Thoracic aorta (tissue), 2 donors: ENCODE measurements at places on chromosomes 5 and 9.

DNA sequence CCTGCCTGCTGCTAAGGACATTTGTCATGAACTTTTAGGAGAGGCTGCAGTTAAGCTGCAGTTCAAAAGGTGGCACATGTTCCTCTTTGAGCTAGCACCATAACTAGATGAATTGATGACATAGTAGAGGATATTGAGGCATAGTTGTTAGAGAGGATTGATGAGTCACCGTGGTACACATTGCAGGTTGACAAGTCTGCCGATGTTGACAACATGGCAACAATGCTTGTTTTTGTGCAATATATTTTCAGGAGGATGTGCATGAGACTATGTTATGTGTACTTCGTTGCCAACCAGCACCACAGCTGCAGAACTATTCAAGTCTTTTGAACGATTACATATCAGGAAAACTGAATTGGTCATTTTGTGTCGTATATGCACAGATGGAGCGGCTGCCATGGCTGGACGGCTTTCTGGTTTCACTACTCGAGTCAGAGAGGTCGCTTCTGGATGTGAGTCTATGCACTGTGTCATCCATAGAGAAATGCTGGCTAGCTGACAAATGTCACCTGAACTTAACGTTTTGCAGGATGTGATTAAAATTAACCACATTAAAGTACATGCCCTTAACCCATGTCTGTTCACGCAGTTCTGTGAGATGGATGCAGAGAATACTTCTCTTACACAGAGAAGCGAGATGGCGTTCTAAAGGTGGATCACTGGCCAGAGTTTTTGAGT, 24.2 kb downstream of the ANP32B start:
- peaks cover 48% of the 10 kb centered on the region for H3K36me3 ChIP-seq
- H3K4me1 ChIP-seq = peaks cover 9% of the 10 kb centered on the region
- H3K4me3 ChIP-seq = no peak overlapping the region
- H3K27me3 ChIP-seq = no peaks in the 10 kb centered on the region

DNA sequence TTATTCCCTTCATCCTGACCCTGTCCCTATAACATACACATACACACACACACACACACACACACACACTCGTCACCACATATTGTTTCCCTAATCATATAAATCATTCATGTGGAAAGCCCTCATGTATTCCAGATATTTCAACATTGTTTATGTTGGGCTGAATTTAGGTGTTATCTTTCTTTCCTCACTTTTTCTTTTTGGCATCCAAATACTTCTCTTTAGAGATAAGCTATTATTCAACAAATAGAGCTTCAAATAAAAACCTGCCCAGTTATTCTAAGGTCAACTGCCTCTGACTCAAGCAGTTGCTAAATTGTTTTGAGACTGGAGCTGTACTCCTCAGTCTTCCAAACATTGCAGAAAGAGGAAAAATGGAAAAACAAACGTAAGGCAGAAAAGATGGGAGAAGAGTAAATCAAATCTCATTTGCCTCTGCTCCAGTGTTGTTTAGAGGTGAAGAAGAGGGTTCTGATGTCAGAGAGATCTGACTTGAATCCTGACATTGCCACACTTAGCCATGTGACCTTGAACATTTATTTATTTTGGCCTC, 215.7 kb downstream of the GAS1 start:
- no peaks in the 10 kb centered on the region for H3K36me3 ChIP-seq
- H3K27me3 ChIP-seq = no peaks in the 10 kb centered on the region
- no peak for DNase-seq
- no peak overlapping the region for H3K4me3 ChIP-seq
- peaks cover 14% of the 10 kb centered on the region for H3K4me1 ChIP-seq
- H3K27ac ChIP-seq = peak overlapping the region; percentile 57

GRCh38 chr9:35272989-35273388, 111.2 kb downstream of the UNC13B start:
- no peak overlapping the region for H3K27ac ChIP-seq
- H3K4me3 ChIP-seq = no peak overlapping the region
- H3K27me3 ChIP-seq = no peaks in the 10 kb centered on the region
- no peaks in the 10 kb centered on the region for H3K36me3 ChIP-seq
- DNase-seq = no peak

DNA sequence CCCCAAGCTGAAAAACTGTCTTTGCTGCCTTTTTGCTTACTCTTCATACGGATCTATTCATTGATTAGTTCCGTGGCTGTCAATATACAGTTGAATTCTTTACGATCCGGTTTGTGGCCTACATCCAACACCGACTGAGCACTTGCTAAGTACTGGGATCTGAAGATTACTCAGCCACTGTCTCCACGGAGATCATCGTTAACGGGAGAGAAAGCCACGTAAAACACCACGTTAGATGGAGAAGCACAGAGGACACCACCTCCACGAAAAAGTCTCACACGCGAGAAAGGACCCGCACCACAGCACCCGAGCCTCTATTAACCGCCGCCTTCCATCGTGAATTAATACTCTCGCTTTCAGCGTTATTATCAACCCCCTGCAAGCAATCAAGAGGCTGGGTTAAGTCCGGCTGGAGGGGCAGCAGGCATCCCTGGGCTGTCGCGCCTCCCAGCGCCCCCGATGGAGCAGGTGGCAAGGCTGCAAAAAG, 650 bp downstream of the ELP1 start:
- no peaks in the 10 kb centered on the region for H3K27me3 ChIP-seq
- H3K27ac ChIP-seq = peak overlapping the region; percentile 84
- peaks cover 8% of the 10 kb centered on the region for H3K36me3 ChIP-seq
- peaks cover 13% of the 10 kb centered on the region for H3K4me1 ChIP-seq
- DNase-seq = no peak

DNA sequence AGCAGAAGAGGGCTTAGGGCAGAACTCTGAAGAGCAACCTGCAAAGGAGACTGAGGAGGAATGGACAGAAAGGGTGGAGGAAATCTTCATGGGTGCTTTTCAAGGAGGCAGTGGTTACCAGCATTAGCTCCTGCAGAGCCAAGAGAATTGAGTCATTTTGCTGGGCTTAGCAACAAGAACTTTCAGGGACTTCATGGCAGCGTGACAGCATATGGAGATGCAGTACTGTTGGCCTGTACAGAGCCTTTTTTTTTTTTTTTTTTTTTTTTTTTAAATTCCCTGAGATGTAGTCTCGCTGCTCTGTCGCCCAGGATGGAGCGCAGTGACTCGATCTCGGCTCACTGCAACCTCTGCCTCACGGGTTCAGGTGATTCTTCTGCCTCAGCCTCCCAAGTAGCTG, 296.0 kb upstream of the DMRT1 start:
- H3K36me3 ChIP-seq = no peaks in the 10 kb centered on the region
- H3K4me1 ChIP-seq = no peaks in the 10 kb centered on the region
- no peaks in the 10 kb centered on the region for H3K27me3 ChIP-seq
- H3K27ac ChIP-seq = peak overlapping the region; percentile 1
- H3K4me3 ChIP-seq = no peak overlapping the region

GRCh38 chr9:6194934-6195333, 20.7 kb upstream of the IL33 start:
- H3K36me3 ChIP-seq = no peaks in the 10 kb centered on the region
- no peaks in the 10 kb centered on the region for H3K27me3 ChIP-seq
- no peak overlapping the region for H3K4me3 ChIP-seq
- no peak for DNase-seq

DNA sequence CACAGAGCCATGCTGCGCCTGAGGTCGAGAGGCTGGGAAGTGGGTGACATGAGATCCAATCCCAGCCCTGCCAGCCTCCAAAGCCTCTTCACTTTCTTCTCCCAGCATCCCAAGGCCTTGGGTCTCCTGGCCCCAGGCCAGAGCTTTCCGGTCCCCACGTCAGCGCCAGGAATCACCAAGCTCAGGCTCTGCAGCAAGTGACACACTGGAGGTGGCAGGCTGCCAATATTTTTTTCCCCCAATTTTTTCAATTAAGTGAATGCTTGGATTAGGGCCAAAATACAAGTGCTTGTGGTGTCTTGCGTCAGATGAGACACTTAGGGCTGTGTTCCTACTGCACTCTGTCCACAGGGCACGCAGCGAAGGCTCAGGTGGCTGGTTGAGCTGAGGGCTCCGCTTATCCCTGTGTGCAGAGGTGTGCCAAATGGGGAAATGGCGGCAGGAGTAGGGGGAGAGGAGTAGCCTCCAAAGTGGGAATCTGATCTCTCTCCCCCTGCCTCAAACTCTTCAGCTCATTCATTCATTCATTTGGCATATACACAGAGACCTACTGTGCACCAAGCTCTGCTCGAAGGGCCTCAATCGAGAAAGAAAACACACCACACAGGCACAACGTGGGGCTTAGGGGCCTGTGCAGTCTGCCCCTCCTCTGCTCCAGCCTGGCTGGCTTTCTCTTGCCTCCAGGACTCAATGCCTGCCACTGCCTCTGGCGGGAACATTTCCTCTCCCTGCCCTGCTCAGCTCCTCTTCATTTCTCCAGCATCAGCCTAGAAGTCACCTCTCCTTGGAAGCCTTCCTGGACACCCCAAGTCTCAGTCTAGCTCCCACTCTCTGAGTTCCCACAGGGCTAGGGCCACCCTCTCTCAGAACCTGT, 16.6 kb downstream of the SH3PXD2B start:
- DNase-seq = no peak
- no peak overlapping the region for H3K4me3 ChIP-seq
- H3K4me1 ChIP-seq = peaks cover 32% of the 10 kb centered on the region
- no peak overlapping the region for H3K27ac ChIP-seq
- H3K27me3 ChIP-seq = no peaks in the 10 kb centered on the region
- H3K36me3 ChIP-seq = no peaks in the 10 kb centered on the region

GRCh38 chr5:21773456-21773855, 1079.7 kb downstream of the CDH12 start:
- H3K36me3 ChIP-seq = no peaks in the 10 kb centered on the region
- no peak overlapping the region for H3K4me3 ChIP-seq
- no peak overlapping the region for H3K27ac ChIP-seq
- no peaks in the 10 kb centered on the region for H3K4me1 ChIP-seq
- no peak for DNase-seq

- H3K4me3 ChIP-seq = no peak overlapping the region
- no peaks in the 10 kb centered on the region for H3K27me3 ChIP-seq
These were observed 112.6 kb upstream of the NFIL3 start for GRCh38 chr9:91536211-91536691.

- H3K36me3 ChIP-seq = no peaks in the 10 kb centered on the region
- no peaks in the 10 kb centered on the region for H3K27me3 ChIP-seq
- H3K27ac ChIP-seq = no peak overlapping the region
- no peak for DNase-seq
These were observed 47.1 kb upstream of the FYB1 start for GRCh38 chr5:39266442-39266841.

- H3K36me3 ChIP-seq = no peaks in the 10 kb centered on the region
- no peaks in the 10 kb centered on the region for H3K27me3 ChIP-seq
- H3K4me3 ChIP-seq = no peak overlapping the region
- H3K4me1 ChIP-seq = peaks cover 23% of the 10 kb centered on the region
- no peak overlapping the region for H3K27ac ChIP-seq
These were observed 129.1 kb upstream of the MAP1B start for GRCh38 chr5:71978216-71978615.

DNA sequence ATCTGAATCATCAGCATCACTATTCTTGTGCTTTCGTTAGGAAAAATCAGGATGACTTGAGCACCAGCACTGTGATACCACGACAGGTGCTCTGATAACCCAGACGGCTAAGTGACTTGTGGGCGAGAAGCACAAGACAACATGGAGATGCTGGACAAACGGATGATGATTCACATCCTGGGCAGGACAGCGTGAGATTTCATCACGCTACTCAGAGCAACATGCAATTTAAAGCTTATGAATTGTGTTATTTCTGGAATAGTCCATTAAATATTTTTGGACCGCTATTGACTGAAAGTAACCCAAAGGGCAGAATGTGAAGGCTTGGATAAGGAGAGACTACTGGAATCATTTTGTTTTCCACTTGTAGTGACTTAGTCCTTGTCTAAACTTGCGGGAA, 114.8 kb upstream of the DAPK1 start:
- H3K27ac ChIP-seq = no peak overlapping the region
- DNase-seq = no peak
- H3K4me3 ChIP-seq = no peak overlapping the region
- H3K27me3 ChIP-seq = no peaks in the 10 kb centered on the region

- no peak overlapping the region for H3K27ac ChIP-seq
- no peaks in the 10 kb centered on the region for H3K36me3 ChIP-seq
- H3K27me3 ChIP-seq = no peaks in the 10 kb centered on the region
- peaks cover 27% of the 10 kb centered on the region for H3K4me1 ChIP-seq
These were observed 161.9 kb downstream of the ARSB start for GRCh38 chr5:78823196-78823595.

DNA sequence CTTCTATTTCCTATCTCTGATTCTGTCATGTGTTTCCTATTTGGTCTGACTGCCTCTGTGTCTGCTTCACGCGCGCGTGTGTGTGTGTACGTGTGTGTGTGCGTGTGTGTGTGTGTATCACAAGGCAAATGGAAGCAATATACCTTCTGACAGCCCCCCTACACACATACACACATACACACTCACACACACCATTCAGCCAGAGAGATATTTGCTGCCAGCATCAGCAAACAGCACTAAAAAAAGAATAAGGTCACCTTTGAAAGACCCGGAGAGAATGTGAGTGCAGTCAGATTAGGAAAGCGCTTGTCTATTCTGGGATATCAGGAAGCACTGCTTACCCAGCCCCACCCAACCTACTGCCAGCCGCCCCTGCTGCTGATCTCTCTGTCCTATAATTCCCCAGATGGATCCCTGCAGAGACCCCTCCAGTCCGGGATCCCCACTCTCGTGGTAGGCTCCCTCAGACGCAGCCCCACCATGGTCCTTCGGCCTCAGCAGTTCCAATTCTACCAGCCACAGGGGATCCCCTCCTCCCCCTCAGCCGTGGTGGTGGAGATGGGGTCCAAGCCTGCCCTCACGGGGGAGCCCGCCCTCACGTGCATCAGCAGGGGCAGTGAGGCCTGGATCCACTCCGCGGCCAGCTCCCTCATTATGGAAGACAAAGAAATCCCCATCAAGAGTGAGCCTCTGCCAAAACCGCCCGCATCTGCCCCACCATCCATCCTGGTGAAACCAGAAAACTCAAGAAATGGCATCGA, 45.7 kb downstream of the PLAC8L1 start:
- no peak for DNase-seq
- H3K27ac ChIP-seq = no peak overlapping the region
- no peaks in the 10 kb centered on the region for H3K27me3 ChIP-seq
- no peak overlapping the region for H3K4me3 ChIP-seq
- H3K36me3 ChIP-seq = peaks cover 21% of the 10 kb centered on the region

- no peak for DNase-seq
- no peak overlapping the region for H3K4me3 ChIP-seq
- H3K36me3 ChIP-seq = no peaks in the 10 kb centered on the region
- no peaks in the 10 kb centered on the region for H3K27me3 ChIP-seq
- H3K27ac ChIP-seq = peak overlapping the region; percentile 38
These were observed 487.0 kb upstream of the TNC start for GRCh38 chr9:115604831-115605483.

- no peaks in the 10 kb centered on the region for H3K4me1 ChIP-seq
- no peak overlapping the region for H3K27ac ChIP-seq
- no peaks in the 10 kb centered on the region for H3K36me3 ChIP-seq
- no peaks in the 10 kb centered on the region for H3K27me3 ChIP-seq
These were observed 124.5 kb upstream of the GNA14 start for GRCh38 chr9:77772646-77773045.

GRCh38 chr5:89613222-89613956, 730.4 kb upstream of the MEF2C start:
- no peaks in the 10 kb centered on the region for H3K4me1 ChIP-seq
- no peak for DNase-seq
- no peaks in the 10 kb centered on the region for H3K27me3 ChIP-seq
- H3K27ac ChIP-seq = no peak overlapping the region
- H3K36me3 ChIP-seq = no peaks in the 10 kb centered on the region
- no peak overlapping the region for H3K4me3 ChIP-seq

GRCh38 chr5:175872287-175873087, 1.1 kb downstream of the CPLX2 start:
- H3K4me1 ChIP-seq = no peaks in the 10 kb centered on the region
- no peak overlapping the region for H3K27ac ChIP-seq
- no peaks in the 10 kb centered on the region for H3K36me3 ChIP-seq
- H3K4me3 ChIP-seq = no peak overlapping the region
